ENCODE measurements at places on chromosomes 11 and 22. TPM values are rescaled to one million over a fixed set of nuclear protein-coding genes. Genes with fewer than 3 reads are reported as not detected.

DNA sequence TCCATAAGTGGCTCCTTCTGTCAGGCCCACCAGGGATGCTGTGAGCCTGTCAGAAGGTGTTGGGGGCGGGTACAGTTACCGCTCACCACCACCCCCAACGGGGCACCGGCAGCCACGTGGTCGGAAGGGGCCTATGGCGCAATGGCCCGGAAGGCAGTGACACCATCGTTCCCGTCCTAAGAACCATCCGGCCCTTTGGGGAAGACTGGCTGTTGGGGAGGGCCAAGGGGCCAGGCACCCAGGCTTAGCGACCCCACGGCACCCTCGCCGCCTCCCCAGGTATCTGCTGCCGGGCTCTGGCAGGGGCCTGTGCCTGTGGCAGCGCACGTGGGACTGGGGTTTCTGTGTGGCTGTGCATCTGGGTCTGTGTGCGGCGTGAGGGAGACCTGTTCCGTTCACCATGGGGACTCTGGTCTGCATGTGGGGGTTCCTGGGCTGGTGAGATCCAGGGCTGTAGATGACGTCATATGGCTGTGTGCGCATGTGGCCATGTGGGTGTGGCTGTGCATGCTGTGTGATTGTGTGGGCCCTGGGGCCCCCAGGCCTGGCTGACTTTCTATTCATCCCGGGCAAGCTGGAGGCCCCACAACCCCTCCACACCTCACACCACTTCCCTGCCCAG lies 717 bp downstream of the OSM start:
- peak; percentile 70 for DNase-seq

DNA sequence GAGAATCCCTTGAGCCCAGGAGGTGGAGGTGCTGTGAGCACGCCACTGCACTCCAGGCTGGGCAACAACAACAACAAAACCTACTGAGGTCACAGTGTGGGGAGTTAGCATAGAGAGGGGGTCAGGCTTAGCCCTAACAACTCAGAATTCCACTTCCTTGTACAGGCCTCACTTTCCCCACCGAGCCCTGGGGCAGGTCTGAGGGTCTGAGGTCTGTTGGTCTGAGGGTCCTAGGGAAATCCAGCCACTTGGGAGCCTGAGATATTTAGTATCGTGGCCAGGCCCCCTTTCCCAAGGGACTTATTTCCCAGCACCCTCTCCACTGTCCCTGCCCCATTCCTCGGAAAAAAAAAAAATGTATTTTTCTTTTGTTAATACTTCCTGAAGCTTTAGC lies 34.8 kb upstream of the HORMAD2 start:
- DNase-seq = no peak

GRCh38 chr11:121311373-121311772 lies 18.8 kb downstream of the SC5D start:
- no peak for DNase-seq

- DNase-seq = no peak
Measured at GRCh38 chr11:122020902-122021301, 95.1 kb downstream of the BLID start.

DNA sequence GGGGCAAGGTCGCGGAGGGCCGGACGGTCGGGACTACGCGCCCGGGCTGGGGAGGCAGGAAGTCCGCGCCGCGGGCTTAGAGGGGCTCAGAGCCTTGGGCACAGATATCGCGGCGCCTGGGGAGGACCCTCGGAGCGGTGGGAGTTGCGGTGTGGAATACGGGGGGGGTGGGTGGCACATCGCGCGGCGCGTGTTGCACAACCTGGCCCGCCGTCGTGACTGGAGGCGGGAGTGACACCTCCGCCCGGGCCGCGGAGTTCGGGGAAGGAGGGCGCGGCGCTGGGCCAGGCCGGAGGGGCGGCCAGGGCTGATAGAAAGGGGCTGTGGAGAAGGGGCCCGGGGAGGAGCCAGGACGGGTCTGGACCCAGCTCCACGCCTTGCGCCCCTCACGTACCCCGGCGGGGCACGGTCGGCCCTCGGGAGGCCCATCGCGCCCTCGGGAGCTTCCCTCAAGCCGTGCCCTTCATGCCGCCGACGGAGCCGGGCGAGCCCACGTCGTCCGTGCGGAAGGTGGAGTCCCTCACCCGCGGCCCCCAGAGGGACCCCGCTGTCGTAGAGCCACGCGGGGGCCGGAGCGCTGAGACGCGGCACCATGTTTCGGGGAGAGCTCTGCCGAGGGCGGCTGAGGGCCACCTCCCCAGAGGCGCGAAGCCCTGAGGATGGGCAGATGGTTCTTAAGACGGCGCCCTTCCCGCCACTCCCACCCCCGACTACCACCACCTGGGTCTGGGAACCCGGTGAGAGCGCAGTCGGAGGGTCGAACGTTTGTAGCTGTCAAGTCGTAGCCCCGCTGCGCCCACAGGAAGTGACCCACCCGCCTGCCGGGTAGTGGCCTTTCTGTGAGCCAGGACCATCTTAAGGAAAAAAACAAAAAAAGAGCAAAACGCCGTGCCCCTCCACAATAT lies 729 bp downstream of the IL17RA start:
- peak; percentile 55 for DNase-seq

DNA sequence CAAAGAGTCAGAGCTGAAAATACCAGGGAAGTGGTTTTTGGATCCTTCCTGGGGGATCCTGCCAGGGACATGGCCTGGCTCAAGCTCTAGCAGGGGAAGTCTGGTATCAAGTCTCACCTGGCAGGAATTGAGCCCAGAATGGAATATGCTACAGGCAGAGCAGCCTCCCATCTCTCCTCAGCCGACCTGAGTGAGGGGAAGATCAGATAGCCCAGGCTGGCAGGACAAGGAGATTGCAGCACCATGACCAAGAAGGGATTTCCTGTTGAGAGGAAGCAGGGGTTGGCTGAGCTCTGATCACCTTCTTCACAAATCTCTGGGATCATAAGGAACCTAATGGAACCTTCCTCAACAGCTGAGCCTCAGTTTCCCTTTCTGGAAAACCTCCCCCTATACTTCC lies 13.0 kb downstream of the OAF start:
- DNase-seq = peak; percentile 23

Gene PRG3
- total RNA-seq = not detected

Gene MMP27
- not detected for total RNA-seq

All from left colon (tissue), 2 donors.